ENCODE measurements at places on chromosomes 1 and 21.

DNA sequence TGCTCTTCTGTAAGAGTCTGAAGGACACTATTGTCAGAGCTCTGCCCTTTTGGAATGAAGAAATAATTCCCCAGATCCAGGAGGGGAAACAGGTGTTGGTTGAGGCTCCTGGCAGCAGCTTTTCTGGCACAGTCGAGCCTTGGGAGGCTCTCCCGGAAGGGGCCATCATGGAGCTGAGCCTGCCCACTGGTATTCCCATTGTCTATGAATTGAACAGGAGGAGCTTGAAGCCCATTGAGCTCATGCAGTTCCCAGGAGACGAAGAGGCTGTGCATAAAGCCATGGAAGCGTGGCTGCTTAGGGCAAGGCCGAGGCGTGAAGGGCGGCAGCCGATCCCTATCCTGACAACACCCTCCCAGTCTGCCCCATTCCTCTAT lies 26.6 kb downstream of the UBE4B start:
- no peak for DNase-seq

- no peak for DNase-seq
Observed at GRCh38 chr1:202016022-202016810, 5.8 kb downstream of the ELF3 start.

GRCh38 chr1:101506541-101507164 lies 269.8 kb downstream of the S1PR1 start:
- DNase-seq: peak; percentile 9

- no peak for DNase-seq
Observed at GRCh38 chr1:197725044-197725443, 50.2 kb downstream of the DENND1B start.

- DNase-seq: no peak
Observed at GRCh38 chr21:38590449-38591217, 92.4 kb upstream of the ERG start.
